ENCODE measurements at places on chromosomes 5 and 9. TPM values are rescaled to one million over a fixed set of nuclear protein-coding genes. Genes with fewer than 3 reads are reported as not detected.

THBS4 gene
- total RNA-seq: 0.16 TPM

IRX1 gene
- total RNA-seq: 1.1 TPM

GRM6 gene
- not detected for total RNA-seq

ABLIM3 gene
- total RNA-seq: 22.4 TPM

FBXO10 gene
- total RNA-seq: 3.4 TPM

IL3 gene
- total RNA-seq: not detected

PPWD1 gene
- 16.6 TPM for total RNA-seq

BDP1 gene
- total RNA-seq: 14.1 TPM

LCN15 gene
- not detected for total RNA-seq

OR1J2 gene
- total RNA-seq: not detected

RANBP17 gene
- 0.56 TPM for total RNA-seq

GARIN3 gene
- not detected for total RNA-seq

NCS1 gene
- total RNA-seq: 19.7 TPM

TAF9 gene
- total RNA-seq: 49.7 TPM

GRCh38 chr5:95606419-95606818 is 13.5 kb upstream of the GPR150 start:
- no peak for ATAC-seq

GRCh38 chr9:36161187-36161586 is 8.0 kb upstream of the CCIN start:
- ATAC-seq: no peak

- ATAC-seq: no peak
Measured at GRCh38 chr9:120436983-120437475, 142.9 kb downstream of the CDK5RAP2 start.

GRCh38 chr9:76203373-76203772 is 190.9 kb downstream of the RFK start:
- no peak for ATAC-seq

GRCh38 chr5:14171621-14172020 is 28.5 kb downstream of the TRIO start:
- no peak for ATAC-seq

GRCh38 chr5:65066387-65067146 is 297.8 kb downstream of the CWC27 start:
- no peak for ATAC-seq

GRCh38 chr9:73116031-73116430 is 35.6 kb upstream of the ANXA1 start:
- peak; percentile 71 for ATAC-seq

- ATAC-seq: no peak
Measured at GRCh38 chr5:167969998-167970397, 321.4 kb upstream of the WWC1 start.

- peak; percentile 57 for ATAC-seq
Measured at GRCh38 chr5:100901821-100902341, 1.2 kb downstream of the ST8SIA4 start.

GRCh38 chr9:89044881-89045280 is 53.6 kb downstream of the S1PR3 start:
- no peak for ATAC-seq

DNA sequence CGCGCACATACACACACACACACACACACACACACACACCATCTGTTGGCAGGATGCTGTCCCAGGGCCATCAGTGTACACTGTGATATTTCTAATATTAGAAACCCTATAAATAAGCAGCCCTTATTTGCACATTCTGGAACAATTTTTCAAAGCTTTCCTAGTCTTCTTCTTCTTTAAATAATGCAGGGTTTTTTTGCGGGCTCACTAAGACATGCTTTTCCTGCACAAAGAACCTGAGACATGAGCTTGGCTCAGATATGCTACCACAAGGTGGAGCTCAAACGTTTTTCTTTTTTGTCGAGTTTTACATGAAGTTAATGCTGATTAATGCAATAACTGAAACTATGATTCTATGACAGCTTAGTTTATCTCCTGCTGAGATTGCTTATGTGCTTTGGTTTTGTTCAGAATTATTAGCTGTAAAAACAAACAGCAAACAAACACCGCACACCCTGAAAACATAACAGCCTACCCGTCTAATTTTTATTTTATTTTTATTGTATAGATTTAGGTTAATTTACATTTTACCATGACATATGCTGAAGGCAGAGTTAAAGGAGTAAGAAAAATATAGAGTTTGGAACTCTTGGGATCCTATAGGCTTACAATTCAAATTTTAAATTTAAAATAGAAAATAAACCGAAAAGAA is 95.8 kb downstream of the ALDH1A1 start:
- ATAC-seq: peak; percentile 57

DNA sequence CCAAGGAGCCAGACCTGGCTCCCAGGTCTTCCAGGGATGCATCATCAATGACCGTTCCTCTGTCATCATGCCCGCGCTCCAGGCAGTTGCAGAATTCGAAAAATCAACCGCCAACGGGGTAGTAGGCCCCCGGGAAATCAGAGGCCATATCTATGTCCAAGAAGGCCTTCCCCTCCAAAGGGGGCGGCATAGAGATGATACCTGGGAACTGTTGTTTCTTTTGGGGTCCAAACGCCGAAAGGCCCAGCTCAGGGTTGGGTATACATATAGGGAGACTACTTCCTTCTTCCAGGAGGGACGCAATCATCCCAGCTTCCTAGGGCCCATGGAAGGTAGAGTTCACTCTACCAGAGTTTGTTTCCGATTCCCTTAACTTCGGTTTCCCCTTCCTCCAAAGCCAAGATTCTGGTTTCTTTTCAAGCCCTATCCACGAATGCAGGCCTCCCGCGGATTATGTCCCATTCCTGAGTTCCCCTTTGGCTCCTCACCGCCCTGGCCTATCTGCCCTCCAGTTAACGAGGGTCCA is 754 bp downstream of the DCAF12 start:
- peak; percentile 43 for ATAC-seq

DNA sequence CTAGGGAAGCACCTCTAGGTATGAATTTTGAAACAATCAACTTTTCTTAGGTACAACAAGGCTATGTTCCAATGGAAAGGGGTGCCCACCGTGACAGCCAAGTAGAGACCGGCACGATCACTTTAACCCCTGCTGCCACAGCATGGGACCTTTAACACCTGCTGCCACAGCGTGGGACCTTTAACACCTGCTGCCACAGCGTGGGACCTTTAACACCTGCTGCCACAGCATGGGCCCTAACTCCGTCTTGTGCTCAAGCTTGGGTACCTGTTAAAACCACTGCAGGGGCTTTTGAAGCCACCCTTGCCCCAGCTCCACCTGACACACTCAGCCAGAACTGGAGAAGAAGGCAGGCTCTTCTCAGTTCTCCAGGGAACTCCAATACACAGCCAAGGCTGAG is 18.2 kb upstream of the MXD3 start:
- no peak for ATAC-seq

DNA sequence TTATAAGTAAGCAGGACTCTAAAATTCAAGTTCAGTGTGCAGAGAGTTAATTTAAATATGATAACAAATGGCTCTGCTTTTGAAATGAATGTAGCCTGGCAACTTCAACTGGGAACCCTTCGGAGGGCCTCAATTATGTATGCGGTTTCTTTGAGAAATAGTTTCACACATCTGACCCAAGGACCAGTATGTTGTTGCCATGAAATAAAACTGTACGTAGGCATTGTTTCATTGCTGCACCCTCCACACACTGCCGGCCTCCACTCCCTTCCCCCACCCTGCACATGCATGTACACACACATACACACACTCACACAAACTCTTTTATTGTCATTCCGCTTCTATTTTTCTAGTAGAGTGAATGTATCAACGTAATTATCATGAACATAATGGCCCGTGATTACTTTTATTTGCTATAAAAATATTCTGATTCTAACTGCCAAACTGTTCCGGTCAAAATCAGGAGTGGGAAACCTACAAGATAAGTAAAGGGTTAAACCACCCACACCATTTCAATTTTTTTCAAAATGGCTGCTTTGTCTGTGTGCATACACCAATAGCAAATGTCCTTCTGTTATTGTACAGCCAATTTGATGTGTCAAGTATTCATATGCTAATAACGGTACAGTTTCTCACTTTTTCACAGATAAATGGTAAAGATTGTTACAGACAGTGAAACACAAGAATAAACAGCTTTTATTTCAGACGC is 215.5 kb upstream of the TMEM161B start:
- no peak for ATAC-seq

GRCh38 chr9:125190361-125190801 is 778 bp upstream of the PPP6C start:
- ATAC-seq: no peak

- ATAC-seq: no peak
Measured at GRCh38 chr5:127705120-127705892, 2.1 kb downstream of the CCDC192 start.

- ATAC-seq: no peak
Measured at GRCh38 chr9:134593286-134594077, 48.1 kb upstream of the COL5A1 start.

DNA sequence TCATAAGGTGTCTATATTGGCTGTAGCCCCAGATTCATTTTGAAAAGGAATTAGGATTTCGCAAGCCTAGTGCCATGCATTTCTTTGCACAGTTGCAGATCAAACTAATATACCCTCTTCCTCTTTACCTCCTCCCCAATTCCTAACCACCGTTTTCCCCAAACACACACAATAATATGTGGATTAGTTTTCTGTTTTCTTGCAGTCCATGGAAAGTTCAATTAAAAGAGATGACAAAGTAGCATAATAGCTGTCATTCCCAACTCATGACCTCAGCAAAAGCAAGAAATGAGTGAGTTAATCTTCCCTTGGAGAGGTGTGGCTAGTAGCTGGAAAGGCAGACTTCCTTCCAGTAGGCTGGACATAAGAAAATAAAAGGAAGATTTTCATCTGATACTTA is 349.1 kb downstream of the TMEM232 start:
- ATAC-seq: no peak

DNA sequence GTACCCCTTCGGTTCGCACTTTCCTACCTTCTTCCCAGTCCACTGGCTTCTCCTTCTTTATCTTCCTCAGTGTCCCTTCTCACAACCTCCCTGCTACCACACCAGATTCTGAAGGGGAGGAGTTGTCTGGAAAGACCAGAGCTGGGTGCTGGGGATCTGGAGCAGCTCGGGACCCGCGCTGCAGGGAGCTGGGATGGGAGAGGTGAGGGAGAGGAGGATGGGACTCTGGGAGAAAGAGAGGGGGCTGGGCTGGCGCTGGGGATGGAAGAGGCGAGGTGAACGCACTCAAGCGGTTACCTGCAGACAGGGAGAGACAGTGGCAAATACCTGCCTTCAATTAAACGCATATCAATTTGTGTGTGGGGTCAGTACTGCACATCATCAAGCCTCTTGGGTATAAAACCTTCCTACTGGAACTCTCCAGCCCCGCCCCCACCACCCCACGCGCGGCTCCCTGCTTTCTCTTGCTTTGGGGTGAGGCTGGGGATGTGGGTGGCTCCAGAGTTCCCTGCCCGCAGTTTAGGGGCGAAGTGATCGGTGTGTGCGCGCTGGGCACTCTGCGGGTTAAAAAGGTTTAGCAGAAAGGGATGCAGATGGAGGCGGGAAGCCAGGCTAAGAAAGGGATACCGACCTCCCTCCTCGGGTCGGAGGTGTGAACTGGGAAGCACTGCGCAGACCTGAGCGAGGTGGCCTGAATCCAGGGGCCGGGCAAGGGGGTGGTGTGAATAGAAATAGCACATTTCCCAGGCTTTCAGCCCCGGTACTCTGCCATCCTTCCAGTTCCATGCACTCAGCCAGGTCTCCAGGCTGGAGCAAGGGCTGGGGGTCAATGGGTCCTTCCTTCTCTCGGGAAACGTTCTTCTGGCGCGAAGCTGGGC is 977 bp upstream of the PAM start:
- ATAC-seq: peak; percentile 12

- ATAC-seq: no peak
Measured at GRCh38 chr9:82588301-82589180, 474.4 kb downstream of the RASEF start.

DNA sequence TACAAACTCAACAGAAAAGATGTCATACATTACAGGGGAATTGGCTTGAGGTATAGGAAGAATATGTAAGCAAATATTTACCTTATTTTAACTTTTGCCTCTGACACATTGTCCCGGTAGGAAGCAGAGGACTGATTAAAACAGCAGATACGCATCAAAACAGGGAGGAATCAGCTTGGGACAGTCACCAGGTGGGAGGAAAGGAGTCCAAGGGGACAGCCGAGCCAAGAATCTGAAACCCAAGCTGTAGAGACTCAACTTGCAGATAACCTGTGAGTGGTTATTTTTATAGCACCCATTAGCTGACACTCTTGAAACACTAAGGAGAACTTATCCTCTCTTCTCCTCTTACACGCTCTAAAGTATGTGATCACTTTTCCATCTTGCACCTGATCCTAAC is 22.3 kb downstream of the PDZD2 start:
- ATAC-seq: no peak

DNA sequence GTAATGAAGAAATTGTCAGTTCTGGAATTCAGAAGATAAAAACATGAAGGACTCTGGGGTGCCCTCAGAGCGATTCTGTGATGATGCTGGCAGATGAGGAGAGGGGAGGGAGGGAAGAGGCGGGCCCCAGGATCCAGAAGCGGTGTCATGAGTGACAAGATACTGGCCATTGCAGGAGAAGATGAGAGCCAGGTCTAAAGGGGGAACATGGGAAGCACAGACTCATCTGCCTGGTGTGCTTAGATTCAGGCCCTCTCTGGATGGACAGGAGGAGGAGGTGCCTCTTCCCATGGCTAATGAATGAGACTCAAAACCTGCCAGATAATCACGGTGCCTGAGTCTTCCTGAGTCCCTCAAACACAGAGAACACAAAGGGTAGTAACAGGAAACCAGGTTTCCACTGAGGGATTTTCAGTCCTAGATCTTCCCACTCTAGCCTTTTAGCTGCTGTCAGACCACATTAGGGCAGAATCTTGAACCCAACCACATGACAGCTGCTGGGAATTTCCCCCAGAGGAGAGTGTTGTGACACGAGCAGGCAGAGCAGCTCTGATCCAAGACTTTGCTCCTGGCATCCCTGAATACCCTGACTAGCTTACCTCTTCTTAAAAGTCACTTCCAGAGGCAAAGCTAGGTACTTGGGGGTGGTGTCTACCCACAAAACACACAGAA is 28.2 kb upstream of the HSPA9 start:
- peak; percentile 32 for ATAC-seq

GRCh38 chr9:125745682-125746016 is 1.5 kb upstream of the PBX3 start:
- no peak for ATAC-seq

- ATAC-seq: peak; percentile 52
Measured at GRCh38 chr5:32852535-32852934, 141.4 kb downstream of the NPR3 start.

GRCh38 chr5:29662876-29663275 is 1530.6 kb upstream of the CDH6 start:
- no peak for ATAC-seq

DNA sequence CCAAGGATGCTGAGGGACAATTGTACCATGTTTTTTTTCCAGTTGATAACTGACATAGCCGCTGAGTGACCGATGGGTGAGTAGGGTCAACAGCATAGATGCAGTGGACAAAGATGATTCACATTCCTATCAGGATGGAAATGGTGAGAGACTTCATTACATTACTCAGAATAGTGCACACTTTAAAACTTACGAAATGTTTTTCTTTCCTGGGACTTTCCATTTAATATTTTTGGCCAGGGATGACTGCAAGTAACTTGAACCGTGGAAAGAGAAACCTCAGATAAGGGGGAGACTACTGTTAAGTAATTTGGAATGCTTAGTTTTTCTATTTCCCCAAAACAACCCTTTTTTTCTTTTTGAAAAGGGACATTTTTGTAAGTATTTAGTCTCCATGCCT is 3.0 kb upstream of the TUSC1 start:
- no peak for ATAC-seq

GRCh38 chr9:98365227-98365669 is 109.8 kb upstream of the TBC1D2 start:
- ATAC-seq: peak; percentile 33

- peak; percentile 22 for ATAC-seq
Measured at GRCh38 chr9:5629312-5630080, 589 bp downstream of the RIC1 start.

GRCh38 chr5:102153003-102153759 is 142.9 kb downstream of the SLCO4C1 start:
- peak; percentile 29 for ATAC-seq

All from esophagus mucosa (tissue), 1 donor.